NAMALWA (cell line): ENCODE measurements at places on chromosomes 5 and 9.
A peak's percentile ranks its signal among the peaks of the same experiment; 100 is the strongest.

- no peak for DNase-seq
These were observed 16.1 kb upstream of the RAI14 start for GRCh38 chr5:34639852-34640626.

GRCh38 chr9:118449554-118449953 is 745.4 kb downstream of the TLR4 start:
- no peak for DNase-seq

DNA sequence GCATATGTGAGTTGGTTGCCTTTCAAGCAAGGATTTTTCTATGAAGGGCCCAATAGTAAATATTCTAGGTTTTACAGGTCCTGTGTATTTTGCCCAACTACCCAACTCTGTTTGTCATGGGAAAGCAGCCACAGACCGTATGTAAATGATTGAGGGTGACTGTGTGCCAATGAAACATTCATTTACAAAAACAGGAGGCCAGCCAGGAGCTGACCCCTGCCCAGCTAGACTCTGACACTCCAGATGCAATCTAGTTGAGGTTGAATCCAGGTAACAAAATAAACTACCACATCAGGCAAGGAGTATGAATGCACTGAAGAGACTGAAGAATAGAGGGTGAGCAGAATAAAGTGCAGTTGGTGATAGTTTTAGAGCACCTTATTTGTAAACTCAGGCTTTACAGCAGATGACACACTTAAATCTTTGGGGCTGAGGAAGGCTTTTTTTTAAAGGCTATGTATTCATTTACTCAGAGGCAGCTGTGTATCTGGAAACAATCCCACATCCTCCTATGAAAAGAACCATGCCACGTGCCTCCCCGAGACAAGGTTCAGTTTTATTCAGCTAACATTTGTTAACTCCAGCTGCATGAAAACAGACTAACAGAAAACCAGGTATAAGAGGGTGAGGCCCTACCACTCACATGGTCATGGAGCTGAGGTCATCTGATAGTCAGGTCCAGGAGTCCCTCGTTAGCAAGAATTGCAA is 60.7 kb downstream of the SLC1A1 start:
- DNase-seq = no peak

DNA sequence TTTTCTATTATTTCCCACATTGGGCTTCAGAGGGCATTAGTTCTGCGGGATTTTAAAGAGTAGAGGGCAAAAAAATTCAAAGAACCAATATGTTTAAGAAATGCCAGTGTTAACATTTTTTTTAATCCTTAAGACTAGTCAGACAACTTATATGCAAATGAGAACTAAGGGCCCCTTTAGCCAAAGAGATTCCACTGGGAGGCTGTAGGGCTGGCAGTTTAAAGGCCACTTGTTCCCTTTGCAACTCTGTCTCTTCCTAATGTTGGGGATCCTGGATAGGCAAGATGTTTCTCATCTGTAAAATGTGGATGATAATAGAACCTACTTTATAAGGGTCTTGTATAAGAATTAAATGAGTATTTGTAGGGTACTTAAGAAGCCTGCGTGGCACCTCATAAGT is 1395.9 kb downstream of the PTPRD start:
- no peak for DNase-seq

DNA sequence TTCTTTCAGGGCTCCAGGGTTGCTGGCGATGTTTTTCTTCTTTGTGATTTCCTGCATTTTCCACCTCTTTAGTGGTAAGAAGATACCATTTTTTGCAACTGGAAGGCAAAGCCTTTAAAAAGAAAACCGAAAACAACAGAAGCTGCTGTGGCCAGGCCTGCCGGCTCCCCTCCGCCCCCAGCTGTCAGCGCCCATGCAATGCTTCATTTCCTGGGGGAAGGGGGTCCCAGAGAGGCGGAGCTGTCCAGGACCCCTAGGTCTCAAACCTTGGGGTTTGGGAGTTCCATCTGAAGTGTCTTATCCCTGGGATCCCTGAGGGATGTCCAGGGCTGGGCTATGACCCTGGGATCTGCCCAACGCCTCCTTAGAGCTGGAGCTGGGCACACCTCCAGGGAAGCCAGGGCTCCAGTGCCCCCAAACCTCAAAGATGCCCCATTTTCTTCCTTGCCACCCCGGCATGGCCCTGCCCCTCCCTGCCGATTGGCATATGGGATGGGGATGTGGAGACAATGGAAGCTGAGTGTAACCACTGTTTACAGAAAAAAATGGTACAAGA is 257.2 kb upstream of the MVB12B start:
- no peak for DNase-seq

GRCh38 chr9:124929464-124929863 is 11.4 kb downstream of the GOLGA1 start:
- no peak for DNase-seq

DNA sequence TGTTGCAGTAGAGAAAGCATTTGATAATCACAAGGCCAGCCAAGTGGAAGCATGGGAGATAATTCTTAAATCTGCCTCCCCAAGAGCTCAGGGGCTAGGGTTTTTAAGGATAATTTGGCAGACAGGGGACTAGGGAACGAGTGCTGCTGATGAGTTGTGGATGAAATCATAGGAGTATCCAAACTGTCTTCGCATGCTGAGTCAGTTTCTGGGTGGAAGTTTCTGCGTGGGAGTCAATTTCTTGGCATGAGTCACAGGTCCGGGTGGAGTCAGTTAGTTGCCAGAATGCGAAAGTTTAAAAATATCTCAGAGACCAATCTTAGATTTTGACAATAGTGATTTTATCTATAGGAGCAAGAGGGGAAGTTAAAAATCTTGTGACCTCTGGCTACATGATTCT is 112.6 kb downstream of the TMC1 start:
- DNase-seq = no peak

- DNase-seq = peak; percentile 44
These were observed 28.8 kb downstream of the ADAMTSL2 start for GRCh38 chr9:133563291-133563796.

- DNase-seq = no peak
These were observed 120.2 kb upstream of the TRIM32 start for GRCh38 chr9:116566677-116567488.

- no peak for DNase-seq
These were observed 80.9 kb downstream of the PPP2R2B start for GRCh38 chr5:146797658-146798057.

DNA sequence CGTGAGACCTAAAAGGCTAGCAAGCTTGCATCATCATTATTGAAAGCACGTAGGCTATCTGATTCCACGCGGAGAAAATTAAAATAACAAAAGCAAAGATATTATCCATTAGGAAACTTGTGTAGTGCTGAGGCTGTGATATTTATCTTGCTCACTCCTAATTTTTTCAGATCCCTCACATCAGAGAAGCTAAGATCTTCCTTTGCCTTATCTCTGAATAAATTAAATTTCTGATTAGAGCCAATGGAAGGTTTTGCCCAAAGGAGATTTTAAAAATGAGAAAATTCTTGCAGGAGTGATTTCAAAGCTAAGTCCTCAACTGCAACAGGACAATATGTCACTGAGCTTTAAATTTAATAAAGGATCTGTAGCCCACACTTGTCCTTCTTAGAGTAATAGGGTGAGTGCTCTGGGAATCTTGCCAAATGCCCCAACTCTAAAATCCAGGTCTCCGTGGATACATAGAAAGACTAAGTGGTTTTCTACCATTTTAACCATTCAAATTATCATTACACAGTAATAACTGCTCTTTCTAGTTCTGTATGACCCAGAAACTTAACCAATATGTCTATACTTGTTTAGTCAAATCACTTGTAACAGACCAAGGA is 295.0 kb downstream of the CAAP1 start:
- no peak for DNase-seq

- peak; percentile 34 for DNase-seq
These were observed 5.6 kb upstream of the IER5L start for GRCh38 chr9:129183495-129184218.

GRCh38 chr9:119094086-119094485 is 275.1 kb downstream of the BRINP1 start:
- DNase-seq = no peak

- DNase-seq = peak; percentile 67
These were observed 784.6 kb upstream of the NUDT12 start for GRCh38 chr5:104347119-104347708.

- peak; percentile 69 for DNase-seq
These were observed 75.5 kb downstream of the MAPKAP1 start for GRCh38 chr9:125631391-125632085.

- peak; percentile 64 for DNase-seq
These were observed 28.4 kb downstream of the PAX5 start for GRCh38 chr9:37005517-37006140.

DNA sequence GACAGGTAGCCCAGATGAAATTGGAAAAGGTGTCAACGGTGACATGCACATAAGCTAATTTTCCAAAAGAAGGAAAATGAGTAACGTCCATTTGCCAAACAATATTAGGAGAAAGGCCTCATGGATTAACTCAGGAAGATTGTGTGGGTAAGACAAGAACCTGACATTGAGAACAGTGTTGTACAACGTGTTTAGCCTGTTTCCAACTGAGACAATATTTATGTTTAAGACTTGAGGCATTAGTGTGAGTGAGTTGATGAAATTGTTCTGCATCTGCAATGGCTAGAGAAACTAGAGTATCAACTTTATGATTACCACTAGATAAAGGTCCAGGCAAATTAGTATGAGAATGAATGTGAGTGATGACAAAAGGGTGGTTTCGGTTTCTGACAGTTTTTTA is 191.3 kb upstream of the RAI14 start:
- peak; percentile 17 for DNase-seq

- no peak for DNase-seq
These were observed 63.5 kb downstream of the DUSP1 start for GRCh38 chr5:172707285-172708182.

GRCh38 chr5:58774937-58775336 is 192.1 kb downstream of the RAB3C start:
- DNase-seq = no peak

- DNase-seq = no peak
These were observed 249.4 kb downstream of the FAM170A start for GRCh38 chr5:119878712-119879111.

DNA sequence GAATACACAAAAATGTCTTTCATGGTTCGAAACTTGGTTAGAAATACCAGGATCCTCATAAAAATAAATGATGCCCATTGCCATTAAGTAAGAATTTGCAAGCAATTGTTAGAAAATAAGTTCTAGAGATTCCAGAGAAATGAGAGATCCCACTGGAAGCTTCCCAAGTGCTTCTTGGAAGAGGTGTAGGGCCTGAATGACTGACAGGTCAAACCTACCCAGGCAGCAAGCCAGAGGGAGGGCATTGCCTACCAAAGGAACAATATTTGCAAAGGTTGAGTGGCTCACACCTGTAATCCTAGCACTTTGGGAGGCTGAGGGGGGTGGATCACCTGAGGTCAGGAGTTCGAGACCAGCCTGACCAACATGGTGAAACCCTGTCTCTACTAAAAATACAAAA is 777.0 kb upstream of the WWC1 start:
- DNase-seq = no peak

- DNase-seq = no peak
These were observed 8.2 kb downstream of the CTSL start for GRCh38 chr9:87734106-87734505.

GRCh38 chr9:4301296-4301695 is 1.4 kb upstream of the GLIS3 start:
- DNase-seq = no peak

GRCh38 chr5:83285661-83286398 is 185.7 kb upstream of the VCAN start:
- DNase-seq = no peak

GRCh38 chr5:92633176-92633575 is 947.8 kb downstream of the NR2F1-AS1 start:
- DNase-seq = no peak

GRCh38 chr5:142754031-142754430 is 16.1 kb upstream of the ARHGAP26 start:
- DNase-seq = no peak

DNA sequence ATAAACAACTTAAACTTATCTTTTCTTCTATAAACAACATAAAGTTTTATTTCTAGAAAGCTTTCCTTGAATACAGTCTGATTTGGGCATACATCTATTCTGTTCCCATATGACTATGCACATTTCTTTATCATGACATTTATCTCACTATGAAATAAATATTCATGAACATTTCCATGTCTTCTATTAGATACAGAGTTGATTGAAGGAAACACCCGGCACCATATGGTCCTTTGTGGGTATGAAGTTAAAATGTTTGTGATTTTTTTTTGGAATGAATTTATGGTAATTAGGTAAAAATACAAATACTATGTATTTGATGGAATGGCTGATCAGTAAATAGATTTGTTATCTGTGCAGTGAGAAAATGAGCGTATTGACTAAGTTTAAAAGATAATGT is 1209.8 kb upstream of the ACO1 start:
- no peak for DNase-seq

GRCh38 chr5:17436761-17437221 is 61.2 kb upstream of the TAF11L2 start:
- DNase-seq = peak; percentile 21

DNA sequence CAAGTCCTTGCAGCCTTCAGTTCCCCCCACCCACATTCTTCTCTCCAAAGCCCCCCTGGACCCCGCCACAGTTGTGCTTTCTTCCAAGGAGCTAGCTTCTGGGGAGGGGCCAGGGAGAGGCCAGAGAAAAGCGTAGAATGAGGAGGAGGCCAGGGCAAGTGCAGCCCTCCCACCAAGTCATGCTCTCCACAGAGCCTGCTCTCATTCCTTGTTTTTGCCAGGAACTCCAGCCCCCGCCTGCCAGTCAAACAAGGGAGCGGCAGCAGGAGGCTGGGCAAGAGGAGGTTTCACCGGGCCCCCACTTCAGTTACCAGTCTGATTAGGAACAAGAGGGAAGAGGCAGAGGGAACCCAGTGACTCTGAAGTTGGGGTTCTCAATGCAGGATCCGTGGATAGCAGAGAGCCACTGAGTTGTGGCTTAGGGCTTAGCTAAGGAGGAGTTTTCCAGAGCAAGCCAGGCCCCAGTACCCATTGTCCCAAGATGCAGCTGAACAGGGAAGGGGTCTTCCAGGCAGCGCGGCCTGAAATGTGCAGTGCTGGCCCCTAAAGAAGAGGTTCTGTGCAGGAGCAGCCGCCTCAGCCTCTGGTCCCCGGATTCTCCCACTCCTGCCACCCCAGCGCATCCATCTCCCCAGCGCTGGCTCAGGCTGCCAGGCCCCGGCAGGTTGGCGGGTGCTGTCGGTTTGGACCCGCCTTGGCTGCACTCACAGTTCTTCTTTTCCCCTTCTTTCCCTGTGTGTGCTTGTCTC is 120.6 kb downstream of the DAB2IP start:
- no peak for DNase-seq

GRCh38 chr5:56938858-56939257 is 13.1 kb downstream of the MIER3 start:
- no peak for DNase-seq

DNA sequence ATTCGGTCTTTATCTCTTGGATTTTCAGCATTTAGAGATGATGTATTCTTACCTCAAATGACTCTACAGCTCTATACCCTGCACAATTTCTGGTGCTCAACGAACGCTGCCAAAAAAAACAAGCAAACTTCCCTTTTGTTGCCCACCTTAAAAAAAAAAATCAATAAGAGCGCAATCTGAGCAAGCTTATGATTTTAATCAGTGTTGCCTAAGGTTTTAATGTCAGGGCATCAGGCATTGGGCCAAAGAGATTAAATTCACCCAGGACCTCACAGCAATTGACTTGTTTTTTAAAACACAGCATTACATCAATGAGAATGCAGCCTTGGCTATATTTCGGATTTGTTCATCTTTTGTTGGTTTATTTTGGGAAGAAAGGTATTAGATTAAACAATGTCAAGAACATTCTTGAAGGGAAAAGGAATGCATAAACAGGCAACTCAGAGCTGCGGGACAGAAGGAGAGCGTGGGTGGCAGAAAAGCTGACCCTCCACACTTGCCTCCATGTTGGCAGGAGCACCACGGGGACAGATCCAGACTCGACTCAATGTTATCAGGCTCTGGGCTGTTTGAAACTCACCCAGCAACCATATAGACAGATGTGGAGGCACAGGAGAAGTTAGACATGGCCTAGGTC is 127.5 kb upstream of the DAPK1 start:
- DNase-seq = no peak
